SIG-M5 (cell line): ENCODE measurements at places on chromosomes 5 and 9.

- peak; percentile 72 for DNase-seq
These were observed 28.8 kb downstream of the PTPA start for GRCh38 chr9:129139993-129140396.

GRCh38 chr5:124527220-124527991 is 219.0 kb downstream of the ZNF608 start:
- no peak for DNase-seq

DNA sequence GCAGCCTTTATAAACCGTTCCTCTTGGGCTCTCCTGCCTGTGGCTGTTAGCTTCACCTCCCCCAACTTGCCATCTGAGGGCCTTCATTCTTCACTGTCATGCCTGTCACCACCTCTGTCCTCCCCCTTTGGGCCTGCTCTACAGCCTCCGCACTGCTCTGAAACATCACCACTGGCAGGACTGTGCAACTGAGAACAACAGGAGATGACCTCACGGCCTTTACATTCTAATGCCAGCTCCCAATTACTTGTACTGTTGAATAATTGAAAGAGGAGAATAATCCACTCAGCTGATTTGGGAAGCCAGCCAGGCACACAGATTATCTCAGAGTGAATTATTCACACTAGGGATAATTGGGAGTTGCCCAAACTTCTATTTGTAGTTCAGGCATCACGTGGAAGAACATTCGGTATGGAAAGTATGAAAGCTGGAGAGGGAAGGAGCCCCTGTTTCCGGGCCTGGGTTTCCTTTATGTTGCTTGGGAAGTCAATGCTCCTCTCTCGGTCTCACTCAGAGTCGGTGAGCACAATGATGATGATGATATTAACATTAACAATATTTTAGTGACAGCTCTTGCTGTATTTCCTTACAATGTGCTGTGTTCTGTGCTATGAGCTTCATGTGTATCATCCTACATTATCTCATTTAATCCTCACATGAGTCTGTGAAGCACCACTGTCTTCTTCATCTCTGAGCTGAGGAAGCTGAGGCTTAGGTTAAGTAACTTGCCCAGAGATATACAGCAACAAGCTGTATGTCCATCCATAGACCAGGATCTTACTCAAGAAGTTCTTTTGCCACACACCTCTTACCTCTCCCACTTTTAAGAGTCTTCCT is 99.3 kb upstream of the LRRTM2 start:
- DNase-seq = no peak

- no peak for DNase-seq
These were observed 802.2 kb upstream of the WWC1 start for GRCh38 chr5:167489202-167489601.

- no peak for DNase-seq
These were observed 615.6 kb downstream of the EBF1 start for GRCh38 chr5:158484150-158484549.

- no peak for DNase-seq
These were observed 77.2 kb downstream of the SLCO6A1 start for GRCh38 chr5:102421647-102422046.

DNA sequence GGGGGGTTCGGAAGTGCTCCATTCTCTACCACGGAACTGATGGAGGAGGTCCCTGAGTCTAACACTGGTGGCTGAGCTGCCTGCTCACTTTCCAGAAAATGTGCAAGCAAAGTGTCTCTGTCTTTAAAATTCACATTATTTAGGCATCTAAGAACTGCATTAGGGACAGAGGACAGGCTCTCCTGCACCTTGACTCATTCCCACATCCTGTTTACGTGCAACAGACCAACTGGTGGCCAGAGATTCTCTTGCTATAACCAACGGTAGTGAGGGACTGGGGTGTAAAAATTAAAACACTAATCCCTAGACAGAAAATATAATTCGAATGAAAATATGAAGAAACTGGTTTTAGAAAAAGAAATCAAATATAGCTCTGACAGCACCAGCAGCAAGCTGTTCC is 320.9 kb downstream of the IRX2 start:
- no peak for DNase-seq

DNA sequence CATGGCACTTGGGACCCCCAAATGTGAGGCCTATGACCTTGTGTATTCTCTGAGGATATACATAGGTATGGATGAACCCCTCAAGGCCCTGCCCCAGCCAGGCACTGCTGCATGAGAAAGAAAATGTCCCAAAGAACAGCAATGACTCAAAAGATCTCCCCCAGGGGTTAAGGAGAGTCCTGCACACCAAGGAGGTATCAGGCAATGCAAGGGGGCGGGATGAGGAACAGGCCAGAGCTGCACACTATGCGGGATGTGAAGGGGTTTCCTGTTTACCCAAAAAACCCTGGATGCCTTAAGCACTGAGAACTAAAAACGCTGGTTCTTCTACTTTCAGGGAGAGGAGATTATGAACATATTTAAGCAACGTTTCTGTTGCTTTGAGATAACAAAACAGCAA is 3.4 kb downstream of the RAPGEF1 start:
- no peak for DNase-seq

- DNase-seq = no peak
These were observed 19.4 kb upstream of the FBP2 start for GRCh38 chr9:94613003-94613402.

- DNase-seq = no peak
These were observed 5.1 kb downstream of the PNPLA7 start for GRCh38 chr9:137545123-137545522.

- DNase-seq = no peak
These were observed 37.9 kb upstream of the GABRP start for GRCh38 chr5:170745481-170746071.

DNA sequence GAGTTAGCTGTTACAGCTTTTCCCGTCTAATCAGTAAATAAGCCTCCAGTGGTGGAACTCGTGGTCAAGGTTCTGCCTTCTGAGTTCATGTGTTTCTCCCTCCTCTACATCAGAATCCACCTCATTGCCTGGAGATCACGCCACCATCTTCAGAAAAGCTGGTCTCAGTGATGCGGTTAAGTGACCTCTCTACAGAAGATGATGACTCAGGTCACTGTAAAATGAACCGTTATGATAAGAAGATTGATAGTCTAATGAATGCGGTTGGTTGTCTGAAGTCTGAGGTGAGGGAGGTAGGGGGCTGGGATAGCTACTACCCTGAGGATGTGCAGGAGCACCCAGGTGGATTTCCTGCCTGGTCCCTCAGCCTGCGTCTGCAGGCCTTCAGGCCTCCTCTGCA is 13.3 kb downstream of the ODF2 start:
- no peak for DNase-seq

DNA sequence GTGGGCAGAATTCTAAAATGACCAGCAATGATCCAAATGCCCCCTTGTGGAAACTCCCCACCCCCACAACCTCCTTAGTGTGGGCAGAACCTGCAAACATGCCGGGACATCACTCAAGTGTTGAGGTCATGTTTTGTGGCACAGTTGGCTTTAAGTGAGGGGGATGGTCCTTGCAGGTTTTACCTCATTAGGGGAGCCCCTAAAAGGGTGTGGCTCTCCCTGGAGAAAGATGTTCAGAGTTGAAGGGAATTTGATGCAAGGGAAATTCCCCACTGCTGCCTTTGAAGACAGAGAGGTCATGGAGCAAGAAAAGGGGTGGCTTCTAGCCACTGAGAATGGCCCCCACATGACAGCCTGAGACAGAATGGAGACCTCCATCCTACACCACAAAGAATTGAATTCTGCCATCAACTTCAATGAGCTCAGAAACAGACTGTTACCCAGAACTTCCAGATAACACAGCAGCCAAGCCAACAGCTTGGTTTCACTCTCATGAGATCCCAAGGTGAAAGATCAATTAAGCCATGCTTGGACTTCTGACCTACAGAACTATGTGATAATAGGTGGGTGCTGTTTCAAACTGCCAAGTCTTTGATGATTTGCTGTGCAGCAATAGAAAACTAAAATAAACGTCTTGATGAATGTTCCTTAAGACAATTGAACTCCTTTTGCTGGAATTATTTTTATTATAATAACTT is 103.4 kb downstream of the MED10 start:
- DNase-seq = no peak

DNA sequence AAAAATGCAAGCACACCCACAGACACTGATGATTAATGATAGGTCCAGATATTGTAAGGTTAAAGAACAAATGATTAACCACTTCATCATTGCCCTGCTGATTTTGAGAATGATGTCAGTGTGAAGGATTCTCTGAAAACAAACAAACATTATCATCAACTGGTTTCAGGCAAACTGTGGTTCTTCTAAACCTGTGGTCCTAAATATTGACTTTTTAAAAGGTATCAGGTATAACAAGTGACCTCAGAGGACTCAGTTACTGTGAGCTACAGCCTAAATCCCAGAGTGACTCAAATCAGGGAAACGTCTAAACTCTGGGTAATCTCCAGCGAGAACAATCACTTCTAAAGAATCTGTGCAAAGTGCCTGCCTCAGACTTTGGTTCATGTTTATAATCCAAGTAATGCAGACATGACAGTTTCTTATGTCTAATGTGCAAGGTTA is 172.3 kb upstream of the CDH6 start:
- DNase-seq = no peak

DNA sequence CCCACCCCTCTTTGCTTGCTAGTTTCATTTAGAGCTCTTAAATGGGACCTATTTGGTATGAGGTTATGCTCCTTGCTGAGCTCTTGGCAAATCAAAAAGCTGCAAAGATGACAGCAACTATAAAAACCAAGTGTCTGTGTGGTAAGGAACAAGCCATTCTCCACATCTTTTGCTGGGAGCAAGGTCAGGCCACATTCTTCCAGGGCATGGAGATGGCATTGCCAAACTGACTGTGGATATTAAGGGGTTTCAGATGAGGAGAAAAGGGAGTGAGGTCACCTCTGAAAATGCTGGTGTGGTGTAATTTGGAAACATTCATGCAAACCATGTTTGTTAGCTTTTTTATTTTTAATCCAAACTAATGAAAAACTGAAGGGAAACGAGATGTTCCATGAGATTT is 218.8 kb upstream of the IL12B start:
- no peak for DNase-seq

- DNase-seq = no peak
These were observed 338.2 kb upstream of the WWC1 start for GRCh38 chr5:167953151-167953798.

DNA sequence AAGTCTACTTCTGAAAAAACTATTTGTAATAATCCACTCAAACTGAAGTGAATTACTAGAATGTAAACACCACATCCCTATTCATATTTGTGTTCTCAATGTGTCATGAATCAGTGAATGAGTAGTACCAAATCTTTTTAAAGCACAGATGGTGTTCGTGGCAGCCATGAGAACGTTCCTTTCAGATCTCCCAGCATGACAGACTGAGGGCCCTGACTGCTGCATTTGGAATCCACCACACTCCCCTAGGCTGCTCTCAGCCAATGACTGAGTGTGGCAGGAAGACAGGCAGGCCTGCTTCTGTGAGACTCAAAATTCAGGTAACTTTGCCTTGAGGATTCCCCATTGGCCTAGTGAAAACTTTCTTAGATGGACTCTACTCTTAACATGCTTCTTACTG is 10.9 kb upstream of the JMY start:
- no peak for DNase-seq

DNA sequence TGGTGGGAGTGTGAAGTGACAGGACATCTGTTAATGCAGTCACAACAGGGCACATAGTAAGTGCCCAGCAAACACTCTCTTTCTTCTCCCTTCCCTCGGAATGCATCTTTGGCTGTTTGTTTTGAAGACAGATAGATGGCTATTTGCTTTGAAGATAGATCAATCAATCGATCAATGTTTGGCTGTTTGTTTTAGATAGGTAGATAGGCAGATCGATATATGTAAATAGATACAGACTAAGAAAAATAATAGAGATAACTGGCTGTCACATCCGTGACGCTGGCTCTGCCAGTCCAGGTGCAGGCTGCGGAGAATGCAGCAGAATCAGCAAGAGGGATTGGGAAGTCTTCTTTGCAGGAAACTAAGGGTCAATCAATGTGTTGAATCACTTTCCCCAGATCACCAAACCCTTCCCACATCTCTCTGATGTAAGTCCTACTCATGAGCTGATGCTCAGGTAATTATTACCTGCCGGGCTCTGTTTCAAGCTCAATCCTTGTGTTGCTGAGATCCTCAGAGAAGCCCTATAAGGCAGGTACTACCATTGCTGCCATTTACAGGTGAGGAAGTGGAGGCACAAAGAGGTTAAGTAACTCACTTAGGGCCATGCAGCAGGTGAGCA is 60.8 kb downstream of the ERGIC1 start:
- DNase-seq = no peak
